Left lung (tissue), 14 donors: ENCODE measurements at places on chromosomes 12 and 14. TPM values are rescaled to one million over a fixed set of nuclear protein-coding genes. Genes with fewer than 3 reads are reported as not detected.

GRCh38 chr14:104247336-104248202, 109.2 kb downstream of the KIF26A start:
- H3K36me3 ChIP-seq, result no peaks in the 10 kb centered on the region
- no peaks in the 10 kb centered on the region for H3K4me1 ChIP-seq
- peak; percentile 71 for DNase-seq
- H3K27me3 ChIP-seq, result no peaks in the 10 kb centered on the region
- H3K27ac ChIP-seq, result no peak overlapping the region
- no peak overlapping the region for H3K4me3 ChIP-seq

DNA sequence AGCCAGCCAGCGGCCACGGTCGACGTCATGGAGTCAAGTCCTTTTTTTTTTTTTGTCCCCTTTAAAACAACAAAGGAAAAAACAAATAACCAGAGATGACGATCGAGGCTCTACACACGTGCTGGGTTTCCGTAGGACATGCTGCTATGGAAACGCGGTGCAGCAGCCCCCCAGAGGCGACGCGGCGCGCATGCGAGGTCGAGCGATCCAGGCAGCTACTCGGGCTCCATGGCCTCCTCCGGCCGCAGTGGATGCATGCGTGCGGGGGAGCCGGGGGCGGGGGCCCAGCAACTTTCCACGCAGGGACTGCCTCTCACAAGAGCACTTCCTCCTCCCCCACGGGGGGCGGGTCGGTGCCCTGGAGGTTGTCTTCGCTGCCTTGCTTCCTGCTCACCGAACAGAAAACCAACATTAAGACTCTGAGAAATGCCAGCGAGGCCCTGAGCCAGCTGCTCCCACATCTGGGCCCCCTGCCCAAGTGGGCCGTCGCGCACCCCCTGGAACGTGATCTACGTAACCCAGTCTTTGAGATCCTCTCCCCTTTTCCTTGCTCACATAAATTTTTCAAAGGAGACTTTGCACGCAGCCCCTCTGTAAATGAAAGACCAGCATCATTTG, 30.7 kb downstream of the P2RX4 start:
- H3K36me3 ChIP-seq, result peaks cover 77% of the 10 kb centered on the region
- peak; percentile 69 for DNase-seq
- peak overlapping the region; percentile 80 for H3K27ac ChIP-seq
- no peaks in the 10 kb centered on the region for H3K27me3 ChIP-seq

DNA sequence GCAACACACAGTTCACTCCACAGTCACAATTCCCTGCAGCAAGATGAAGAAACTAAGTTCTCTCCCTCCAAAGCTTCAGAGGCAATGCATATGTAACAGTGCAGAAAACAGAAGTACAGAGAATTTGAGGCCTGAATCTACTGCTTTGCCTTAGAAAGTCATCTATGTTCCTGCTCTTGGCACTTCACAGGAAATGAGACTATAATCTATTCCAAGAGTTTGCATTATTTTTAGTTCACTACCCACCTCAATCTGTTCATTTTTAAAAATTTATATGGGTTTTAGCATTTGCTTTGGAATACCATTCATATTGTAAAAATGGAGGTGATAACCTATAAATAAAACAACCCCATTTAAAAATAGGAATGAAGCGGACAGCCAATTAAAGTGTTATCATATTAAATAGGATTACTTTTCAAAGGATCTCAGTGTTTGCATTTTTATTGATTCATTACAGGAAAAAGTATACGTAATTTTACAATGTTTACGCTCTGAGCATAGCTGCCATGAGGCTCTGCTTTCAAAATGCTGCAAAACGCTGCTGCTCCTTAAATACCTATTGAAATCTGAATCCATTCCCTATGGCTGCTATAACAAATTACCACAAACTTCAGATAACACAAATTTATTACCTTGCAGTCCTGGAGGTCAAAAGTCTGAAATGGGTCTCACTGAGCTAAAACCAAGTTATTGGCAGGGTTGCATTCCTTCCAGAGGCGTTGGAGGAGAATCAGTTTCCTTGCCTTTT, 60.0 kb downstream of the ARMH4 start:
- no peak overlapping the region for H3K4me3 ChIP-seq
- no peak for DNase-seq
- no peaks in the 10 kb centered on the region for H3K36me3 ChIP-seq
- H3K27me3 ChIP-seq, result peaks cover 4% of the 10 kb centered on the region

DNA sequence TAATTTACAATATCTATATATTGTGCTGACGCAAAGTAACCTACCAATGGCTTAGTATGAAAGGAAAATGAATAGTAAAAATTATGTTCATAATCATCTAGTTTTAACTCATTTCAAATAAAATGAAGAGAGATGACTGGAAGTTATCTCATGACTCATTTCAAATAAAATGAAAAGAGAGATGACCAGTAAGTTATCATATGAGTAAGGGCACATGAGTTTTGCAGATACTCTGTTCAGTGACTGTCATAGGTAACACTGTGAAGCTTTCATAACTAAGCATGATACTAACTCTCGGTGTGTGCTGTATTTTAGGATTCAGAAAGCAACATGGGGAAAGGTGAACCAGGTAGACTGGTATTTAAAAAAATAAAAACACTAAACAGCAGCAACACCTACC, 364.5 kb upstream of the DIO2 start:
- no peaks in the 10 kb centered on the region for H3K4me1 ChIP-seq
- no peak overlapping the region for H3K4me3 ChIP-seq
- no peaks in the 10 kb centered on the region for H3K27me3 ChIP-seq

DNA sequence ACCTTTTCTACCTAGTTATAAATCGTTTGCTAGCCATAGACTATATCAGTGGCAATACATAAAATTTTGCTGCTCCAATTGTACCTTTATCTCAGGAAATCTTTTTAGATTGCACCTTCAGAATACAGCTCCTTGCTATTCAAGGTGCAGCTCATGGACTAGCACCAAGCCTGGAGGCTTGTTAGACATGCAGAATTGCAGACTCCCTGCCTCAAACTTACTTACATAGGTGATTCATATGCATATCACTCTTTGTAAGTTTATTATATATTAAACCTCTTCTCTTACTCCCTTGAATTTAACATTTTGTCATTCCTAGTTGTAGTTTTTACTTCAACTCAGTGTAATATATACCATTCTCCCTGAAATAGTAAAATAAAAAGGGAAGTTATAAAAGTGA, 195.4 kb upstream of the PDZRN4 start:
- H3K36me3 ChIP-seq, result no peaks in the 10 kb centered on the region
- H3K4me3 ChIP-seq, result no peak overlapping the region
- H3K27ac ChIP-seq, result no peak overlapping the region
- no peaks in the 10 kb centered on the region for H3K27me3 ChIP-seq
- DNase-seq, result no peak
- H3K4me1 ChIP-seq, result no peaks in the 10 kb centered on the region

- no peaks in the 10 kb centered on the region for H3K36me3 ChIP-seq
- no peak overlapping the region for H3K27ac ChIP-seq
- peaks cover 8% of the 10 kb centered on the region for H3K4me1 ChIP-seq
- no peak overlapping the region for H3K4me3 ChIP-seq
- DNase-seq, result no peak
These were observed 116.1 kb downstream of the SCARB1 start for GRCh38 chr12:124747426-124748161.

- H3K4me1 ChIP-seq, result peaks cover 90% of the 10 kb centered on the region
- no peak overlapping the region for H3K4me3 ChIP-seq
- DNase-seq, result peak; percentile 43
- H3K27ac ChIP-seq, result peak overlapping the region; percentile 60
- H3K36me3 ChIP-seq, result no peaks in the 10 kb centered on the region
These were observed 13.3 kb downstream of the DICER1 start for GRCh38 chr14:95143808-95144620.

- H3K27me3 ChIP-seq, result peaks cover 6% of the 10 kb centered on the region
- peaks cover 8% of the 10 kb centered on the region for H3K4me1 ChIP-seq
- DNase-seq, result no peak
- no peaks in the 10 kb centered on the region for H3K36me3 ChIP-seq
- H3K4me3 ChIP-seq, result no peak overlapping the region
These were observed 671 bp upstream of the AQP2 start for GRCh38 chr12:49949866-49950265.

DNA sequence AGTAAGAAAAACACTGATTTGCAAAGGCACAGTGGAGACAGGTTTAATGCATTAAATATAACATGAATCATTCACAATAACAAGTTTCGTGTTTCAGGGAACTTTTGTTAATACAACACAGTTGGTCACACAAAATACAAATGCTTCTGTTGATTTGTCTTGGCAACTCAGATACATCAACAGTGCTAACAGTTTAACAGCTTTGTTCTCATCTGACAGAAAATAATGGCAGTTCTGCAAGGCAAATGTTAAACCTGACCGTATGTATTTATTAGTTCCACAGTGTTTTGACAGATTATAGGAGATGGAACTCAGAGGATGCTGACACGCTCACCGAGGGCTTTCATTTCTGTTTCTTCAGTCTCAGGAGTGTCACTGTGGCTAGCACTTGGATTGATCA, 350.7 kb downstream of the PRKD1 start:
- no peaks in the 10 kb centered on the region for H3K4me1 ChIP-seq
- no peak for DNase-seq
- no peaks in the 10 kb centered on the region for H3K36me3 ChIP-seq
- H3K27ac ChIP-seq, result no peak overlapping the region
- H3K4me3 ChIP-seq, result no peak overlapping the region
- no peaks in the 10 kb centered on the region for H3K27me3 ChIP-seq

DNA sequence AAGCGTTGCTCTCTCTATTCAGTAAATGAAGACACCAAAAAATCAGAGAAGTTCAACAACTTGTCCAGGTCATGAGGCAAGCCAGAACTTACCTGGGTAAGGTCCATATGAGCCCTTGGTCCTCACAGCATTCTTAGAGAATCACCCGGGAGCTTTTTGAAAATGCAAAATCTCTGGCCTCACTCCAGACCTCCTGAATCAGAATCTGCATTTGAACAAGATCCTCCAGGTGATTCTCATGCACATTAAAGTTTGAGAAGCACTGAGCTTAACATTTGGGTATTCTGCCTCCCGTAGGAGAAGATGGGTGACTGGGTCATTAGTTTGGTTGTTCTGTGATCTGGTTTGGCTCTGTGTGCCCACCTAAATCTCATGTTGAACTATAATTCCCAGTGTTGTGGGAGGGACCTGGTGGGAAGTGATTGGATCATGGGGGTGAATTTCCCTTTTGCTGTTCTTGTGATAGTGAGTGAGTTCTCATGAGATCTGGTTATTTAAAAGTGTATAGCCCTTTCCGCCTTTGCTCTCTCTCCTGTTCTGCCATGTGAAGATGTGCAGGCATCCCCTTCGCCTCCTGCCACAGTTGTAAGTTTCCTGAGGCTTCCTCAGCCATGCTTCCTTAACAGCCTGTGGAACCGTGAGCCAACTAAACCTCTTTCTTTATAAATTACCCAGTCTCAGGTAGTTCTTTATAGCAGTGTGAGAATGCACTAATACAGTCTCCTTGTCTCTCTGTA, 221.2 kb downstream of the RAD51B start:
- no peak for DNase-seq
- H3K27me3 ChIP-seq, result no peaks in the 10 kb centered on the region
- no peaks in the 10 kb centered on the region for H3K36me3 ChIP-seq
- H3K4me3 ChIP-seq, result no peak overlapping the region
- no peak overlapping the region for H3K27ac ChIP-seq
- H3K4me1 ChIP-seq, result no peaks in the 10 kb centered on the region

- no peaks in the 10 kb centered on the region for H3K36me3 ChIP-seq
- no peak overlapping the region for H3K4me3 ChIP-seq
- DNase-seq, result no peak
These were observed 68.9 kb downstream of the CMKLR1 start for GRCh38 chr12:108270035-108270848.

DNA sequence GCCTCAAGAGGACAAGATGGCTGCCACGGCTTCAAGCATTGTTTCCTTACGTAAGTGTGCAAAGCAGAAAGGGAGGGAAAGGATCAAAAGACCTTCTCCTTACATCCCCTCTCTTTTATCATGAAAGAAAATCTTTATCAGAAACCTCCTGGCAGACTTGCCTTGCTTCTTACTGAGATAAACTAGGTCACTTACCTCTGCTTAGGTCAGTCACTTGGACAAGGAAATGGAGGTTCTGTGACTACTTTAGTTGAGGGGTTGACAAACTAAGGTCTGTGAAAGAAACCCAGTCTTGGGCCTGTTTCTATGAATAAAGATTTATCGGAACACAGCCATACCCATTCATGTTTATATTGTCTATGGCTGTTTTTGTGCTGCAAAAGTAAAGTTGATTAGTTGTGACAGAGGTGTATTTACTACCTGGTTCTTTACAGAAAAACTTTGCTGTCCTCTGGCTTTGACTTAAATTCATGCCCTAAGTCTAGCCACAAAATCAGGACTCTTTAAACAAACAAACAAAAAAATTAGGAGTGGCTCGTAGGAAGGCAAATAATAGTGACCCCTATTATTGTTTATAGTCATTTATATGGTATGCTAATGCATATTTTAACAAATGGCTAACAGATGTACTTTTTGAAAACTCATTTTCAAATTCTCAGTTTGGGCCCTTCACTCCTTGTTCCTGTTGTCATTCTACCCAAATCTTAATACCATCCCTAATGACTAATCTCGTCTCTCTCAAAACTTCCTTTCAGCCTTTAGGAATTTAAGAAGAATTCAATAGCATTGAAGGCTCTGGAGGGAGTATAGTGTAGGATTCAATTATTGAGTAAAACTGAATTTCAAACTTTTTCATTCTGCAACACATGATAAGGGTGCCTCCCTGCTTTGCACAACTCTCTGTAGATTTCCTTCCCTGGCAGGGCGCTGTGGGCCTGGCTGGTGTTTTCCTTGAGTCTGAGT, 42.0 kb upstream of the ATP2B1 start:
- no peaks in the 10 kb centered on the region for H3K4me1 ChIP-seq
- H3K27me3 ChIP-seq, result no peaks in the 10 kb centered on the region

- no peak overlapping the region for H3K27ac ChIP-seq
- H3K36me3 ChIP-seq, result no peaks in the 10 kb centered on the region
- no peaks in the 10 kb centered on the region for H3K27me3 ChIP-seq
These were observed 98.8 kb upstream of the FRMD6 start for GRCh38 chr14:51552768-51553404.

DNA sequence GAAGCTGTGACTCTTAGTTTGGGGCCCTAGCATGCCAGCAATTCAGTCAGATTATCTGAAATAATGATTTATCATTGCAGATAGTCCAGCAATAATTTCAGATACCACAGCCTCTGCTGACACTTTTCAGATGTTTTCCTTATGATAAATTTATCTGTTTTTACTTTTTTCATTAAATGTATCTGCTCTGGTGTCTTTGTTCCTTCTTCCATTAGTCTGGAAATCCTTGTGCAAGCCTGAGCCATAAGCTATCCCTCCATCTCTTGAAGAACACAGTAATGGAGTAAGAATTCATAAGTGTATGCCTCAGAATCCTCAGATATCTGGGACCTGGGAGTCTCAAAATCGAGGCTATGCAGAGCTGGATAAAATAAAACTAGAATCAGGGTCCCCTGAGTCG, 146.4 kb upstream of the KRR1 start:
- H3K4me3 ChIP-seq, result no peak overlapping the region
- DNase-seq, result no peak
- H3K27ac ChIP-seq, result no peak overlapping the region
- no peaks in the 10 kb centered on the region for H3K27me3 ChIP-seq
- no peaks in the 10 kb centered on the region for H3K4me1 ChIP-seq
- H3K36me3 ChIP-seq, result no peaks in the 10 kb centered on the region

The HOXC5 gene
- total RNA-seq, result 0.18 TPM

The APOF gene
- total RNA-seq, result not detected

The PRR4 gene
- 1.4 TPM for total RNA-seq

The SLC24A4 gene
- total RNA-seq, result 2.0 TPM

The POTEG gene
- not detected for total RNA-seq

The ACOT4 gene
- 2.7 TPM for total RNA-seq

The RIPK3 gene
- 26.3 TPM for total RNA-seq

The WNT5B gene
- 3.3 TPM for total RNA-seq

The TAS2R7 gene
- not detected for total RNA-seq

The CCDC196 gene
- total RNA-seq, result not detected

The PLEK2 gene
- 4.2 TPM for total RNA-seq
